ENCODE measurements at places on chromosomes 4 and X.

DNA sequence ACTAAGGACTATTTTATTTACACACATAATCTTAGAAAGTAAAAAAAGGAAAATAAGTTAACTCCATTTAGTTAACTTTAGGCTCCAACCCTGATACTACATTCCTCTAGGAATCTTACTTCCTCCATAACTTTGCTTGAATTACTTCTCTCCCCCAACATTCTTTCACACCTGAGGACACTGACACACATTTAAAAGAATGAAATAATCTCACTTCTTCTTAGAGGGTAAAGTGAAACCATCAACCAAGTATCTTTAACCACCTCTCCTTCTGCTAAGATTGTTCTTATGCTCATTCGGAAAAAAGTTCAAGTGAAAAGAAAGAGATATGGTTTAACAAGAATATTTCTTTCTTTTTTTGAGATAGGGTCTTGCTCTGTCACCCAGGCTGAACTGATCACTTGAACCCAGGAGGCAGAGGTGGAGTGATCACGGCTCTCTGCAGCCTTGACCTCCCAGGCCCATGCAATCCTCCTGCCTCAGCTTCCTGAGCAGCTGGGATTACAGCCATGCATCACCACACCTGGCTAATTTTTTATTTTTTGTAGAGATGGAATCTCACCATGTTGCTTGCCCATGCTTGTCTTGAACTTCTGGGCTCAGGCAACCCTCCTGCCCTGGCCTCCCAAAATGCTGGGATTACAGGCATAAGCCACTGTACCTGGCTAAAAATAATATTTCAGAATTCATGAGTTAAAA, 28.5 kb downstream of the SLC25A4 start:
- DNase-seq: no peak

DNA sequence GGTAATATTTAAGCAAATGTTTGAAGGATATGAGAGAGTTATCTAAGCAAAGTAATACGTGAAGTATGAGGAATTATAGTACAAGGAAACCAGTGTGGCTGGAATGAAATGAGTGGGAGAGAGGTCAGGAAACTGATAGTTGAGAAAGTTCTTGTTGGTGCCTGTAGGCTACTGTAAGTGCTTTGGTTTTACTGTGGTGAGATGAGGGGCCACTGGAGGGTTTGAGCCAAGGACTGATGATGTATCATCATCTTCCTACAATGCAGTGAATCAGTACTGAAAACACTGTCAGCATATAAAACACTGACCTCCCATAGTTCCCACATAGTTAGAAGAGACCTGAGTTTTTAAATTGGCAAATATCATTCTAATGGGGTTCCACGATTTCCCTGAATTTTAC, 367.5 kb upstream of the CTSO start:
- no peak for DNase-seq

GRCh38 chr4:103011378-103012025, 8.0 kb downstream of the SLC9B1 start:
- DNase-seq: no peak

GRCh38 chrX:39721566-39722279, 376.0 kb downstream of the BCOR start:
- DNase-seq: peak; percentile 36

GRCh38 chr4:189304809-189305208, 635.9 kb upstream of the FRG1 start:
- no peak for DNase-seq

GRCh38 chrX:13283512-13283911, 36.3 kb downstream of the ATXN3L start:
- peak; percentile 64 for DNase-seq

DNA sequence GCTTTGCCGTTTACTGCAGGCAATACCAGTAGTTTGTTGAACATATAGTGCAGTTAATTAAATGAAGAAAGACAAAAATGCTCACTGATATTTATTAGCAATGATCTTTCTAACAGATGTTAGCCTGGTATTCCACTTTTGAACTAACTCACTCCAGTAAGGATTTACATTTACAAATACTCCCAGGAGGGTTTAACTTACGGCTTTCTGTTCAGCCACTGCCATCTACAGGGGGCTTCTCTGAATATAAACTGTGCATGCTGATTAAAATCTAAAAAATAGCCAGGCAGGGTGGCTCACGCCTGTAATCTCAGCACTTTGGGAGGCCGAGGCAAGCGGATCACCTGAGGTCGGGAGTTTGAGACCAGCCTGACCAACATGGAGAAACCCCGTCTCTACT, 2.2 kb upstream of the SRD5A3 start:
- DNase-seq: no peak

DNA sequence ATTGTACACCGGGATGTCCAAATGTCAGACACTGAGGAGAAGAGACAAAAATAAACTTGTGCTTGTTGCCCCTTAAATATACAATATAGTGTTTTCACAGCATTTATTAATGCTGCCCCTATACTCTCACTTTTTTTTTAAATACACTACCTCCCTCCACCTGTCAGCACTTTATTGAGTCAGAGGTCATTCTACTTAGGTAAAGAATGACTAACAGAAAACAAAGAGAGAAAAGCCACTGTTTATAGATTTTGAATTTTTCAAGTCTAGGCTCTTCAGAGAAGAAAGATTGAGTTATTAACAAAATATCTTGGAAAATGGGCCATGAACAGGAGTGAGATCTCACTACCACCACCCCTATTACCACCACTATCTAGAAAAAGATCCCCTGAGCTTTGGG, 58.1 kb downstream of the NIPAL1 start:
- DNase-seq: no peak

GRCh38 chr4:36230534-36230933, 13.8 kb downstream of the ARAP2 start:
- no peak for DNase-seq

GRCh38 chr4:145870155-145871020, 68.2 kb downstream of the ZNF827 start:
- no peak for DNase-seq

DNA sequence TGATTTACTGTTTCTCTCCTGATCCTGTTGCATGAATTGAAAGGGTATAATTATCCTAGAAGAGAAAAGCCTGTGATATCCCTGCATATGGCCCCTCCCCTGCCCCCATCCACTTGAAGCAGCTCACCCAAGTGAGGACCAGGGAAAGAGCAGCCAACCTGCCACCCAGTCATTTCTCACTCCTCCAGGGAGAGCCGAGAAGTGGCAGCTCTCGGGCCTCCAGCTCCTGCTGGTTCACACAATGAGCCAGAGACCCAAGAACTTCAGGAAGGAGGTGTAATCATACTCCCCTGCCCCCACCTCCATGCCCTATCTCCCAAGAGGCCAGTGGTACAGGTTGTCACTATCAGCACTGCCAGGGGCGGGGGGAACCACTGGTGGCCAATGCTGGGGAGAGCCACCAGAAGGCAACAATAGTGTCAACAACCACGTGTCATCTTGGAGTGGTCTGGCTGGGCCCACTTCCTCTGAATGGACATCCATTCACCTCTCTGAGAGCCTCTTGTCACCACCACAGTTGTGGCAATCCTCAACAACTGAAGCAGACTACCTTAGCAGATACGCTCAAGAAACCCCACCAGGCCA, 42.9 kb downstream of the APOO start:
- DNase-seq: no peak

GRCh38 chr4:23163647-23164436, 471.1 kb downstream of the GBA3 start:
- DNase-seq: no peak

DNA sequence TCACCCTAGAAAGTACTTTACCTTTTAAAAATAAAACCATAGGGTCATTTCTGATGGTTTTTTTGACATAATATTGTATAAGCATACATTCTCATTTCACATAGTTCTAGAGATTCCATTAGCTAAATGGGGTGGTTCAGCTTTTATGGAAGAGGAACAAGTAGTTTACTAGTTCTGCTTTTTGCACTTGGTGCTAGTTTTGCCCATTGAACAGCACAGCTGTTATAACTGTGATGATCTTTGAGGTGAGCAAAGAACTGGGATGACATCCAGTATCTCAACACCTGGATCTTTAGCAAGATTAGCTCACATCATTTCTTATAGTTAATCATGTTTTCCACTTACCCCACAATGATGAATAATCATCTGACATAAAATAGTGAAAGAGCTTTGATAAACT, 40.9 kb downstream of the MOB1B start:
- DNase-seq: peak; percentile 76

GRCh38 chrX:77453190-77453589, 6.0 kb downstream of the FGF16 start:
- DNase-seq: no peak

DNA sequence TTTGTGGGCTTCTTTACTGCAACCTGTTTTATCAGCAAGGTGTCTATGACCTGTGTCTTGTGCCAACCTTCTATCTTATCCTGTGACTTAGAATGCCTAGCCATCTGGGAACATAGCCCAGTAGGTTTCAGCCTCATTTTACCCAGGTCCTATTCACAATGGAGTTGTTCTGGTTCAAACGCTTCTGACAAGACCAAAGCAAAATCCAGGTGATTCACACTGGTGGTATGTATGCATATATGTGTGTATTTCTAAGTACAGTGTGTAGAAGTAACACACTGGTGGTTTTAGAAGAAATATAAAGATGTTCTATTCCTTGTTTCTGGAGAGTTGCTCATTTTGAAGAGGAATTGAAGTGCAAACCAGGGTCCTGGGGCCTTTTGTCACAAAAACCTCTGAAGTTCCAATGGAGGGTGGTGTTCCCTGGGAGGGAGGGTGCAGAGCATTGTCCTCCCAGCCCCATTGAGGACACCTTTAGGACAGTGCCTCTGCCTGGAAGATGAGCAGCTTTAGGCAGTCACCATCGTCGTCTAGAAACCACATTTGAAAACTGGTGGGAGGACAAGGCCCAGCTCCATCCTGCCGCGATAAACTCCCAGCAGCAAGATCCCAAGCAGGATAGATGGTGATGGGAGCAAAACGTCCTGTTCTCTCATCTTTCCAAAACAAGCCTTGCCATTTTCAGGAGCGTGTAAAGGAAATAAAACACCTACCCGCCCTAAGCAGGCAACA, 191.4 kb downstream of the TSPAN5 start:
- no peak for DNase-seq

DNA sequence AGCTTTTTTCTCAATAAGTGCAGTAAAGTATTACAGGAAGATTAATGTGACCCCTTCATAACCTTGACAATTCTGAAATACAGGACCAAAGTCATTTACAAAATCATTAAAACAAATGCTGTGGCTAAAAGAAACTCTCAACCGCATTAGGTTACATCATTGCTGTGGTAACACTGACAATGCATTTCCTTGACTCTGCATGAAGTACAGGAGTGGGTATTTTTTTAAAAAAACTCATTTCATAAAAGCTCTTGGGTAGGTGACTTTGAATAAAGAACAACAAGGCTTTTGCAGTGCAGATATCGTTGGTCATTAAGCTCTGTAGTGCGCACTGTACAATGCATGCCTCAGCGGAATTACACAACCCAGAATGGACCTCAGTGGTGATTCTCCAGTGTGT, 23.4 kb upstream of the XK start:
- no peak for DNase-seq

DNA sequence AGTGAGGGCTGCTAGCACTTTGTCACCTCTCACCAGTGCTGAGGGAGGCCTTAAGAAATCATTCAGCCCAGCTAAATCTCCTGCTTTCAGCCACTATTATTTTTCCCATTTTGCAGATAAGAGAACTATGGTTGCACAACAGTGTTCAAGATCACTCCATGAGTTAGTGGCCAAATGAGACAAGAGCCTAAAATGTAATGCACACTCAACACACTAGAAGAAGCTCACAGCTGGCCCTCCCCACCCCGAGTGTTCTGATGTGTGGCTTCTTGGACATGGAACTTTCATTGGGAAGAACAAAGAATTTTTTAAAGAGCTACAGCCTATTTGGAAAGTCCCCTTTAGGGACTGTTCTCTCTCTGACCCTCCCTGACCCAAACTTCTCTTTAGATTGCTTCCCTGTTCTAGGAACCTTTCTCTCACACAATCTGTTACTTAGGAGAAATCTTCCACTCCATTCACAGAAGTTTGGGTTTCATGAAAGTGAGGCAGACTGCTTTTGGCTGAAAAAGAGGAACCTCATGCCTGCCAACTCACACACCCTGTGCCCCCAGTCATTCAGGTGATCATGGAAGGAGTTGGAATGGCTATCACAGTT, 44.0 kb upstream of the CT47C1 start:
- DNase-seq: peak; percentile 59

- DNase-seq: no peak
These were observed 53.0 kb upstream of the KDR start for GRCh38 chr4:55178226-55179005.

DNA sequence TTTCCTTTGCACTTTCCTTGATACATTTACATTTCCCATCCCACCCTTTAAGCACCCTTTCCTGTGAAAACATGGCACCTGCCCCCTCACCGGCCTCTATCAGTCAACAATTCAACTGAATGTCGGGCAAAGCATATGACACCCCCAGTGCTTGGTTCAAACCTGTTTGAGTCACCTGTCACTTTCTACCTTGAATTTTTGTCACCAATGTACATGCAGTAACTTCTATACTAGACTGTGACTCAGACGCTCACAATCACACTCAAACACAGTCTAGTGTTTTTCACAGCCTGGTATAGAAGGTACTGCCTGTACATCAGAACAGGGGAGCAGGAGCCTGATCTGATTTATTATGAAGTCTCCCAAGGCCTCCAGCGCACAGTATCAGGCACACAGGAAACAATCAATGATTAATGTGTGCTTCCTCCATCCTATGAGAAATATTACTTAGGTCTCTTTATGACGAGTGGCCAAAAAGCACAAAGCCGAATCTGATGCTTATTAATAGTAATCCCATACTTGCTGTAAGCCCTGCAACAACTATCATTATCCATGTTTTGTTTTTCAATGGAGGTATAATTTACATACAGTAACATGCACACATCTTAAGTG, 49.2 kb upstream of the FAM9C start:
- no peak for DNase-seq

DNA sequence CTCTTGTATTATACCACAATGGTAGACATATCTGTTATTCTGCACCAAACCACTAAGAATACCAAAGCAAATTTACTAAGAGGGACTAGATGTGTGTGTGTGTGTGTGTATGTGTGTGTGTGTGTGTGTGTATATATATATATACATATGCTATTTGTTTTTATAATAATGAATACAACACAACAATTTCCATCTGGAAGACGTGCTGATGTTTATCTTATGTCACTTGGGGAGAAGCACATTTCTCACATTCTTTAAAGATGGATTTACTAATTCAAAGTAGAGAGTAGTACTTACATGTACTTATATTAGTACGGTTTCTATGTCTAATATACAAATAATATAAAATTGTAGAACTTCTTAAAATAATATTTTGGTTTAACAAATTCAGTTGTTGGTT, 52.0 kb downstream of the EDNRA start:
- DNase-seq: no peak

GRCh38 chrX:118189000-118189399, 72.4 kb upstream of the KLHL13 start:
- no peak for DNase-seq

DNA sequence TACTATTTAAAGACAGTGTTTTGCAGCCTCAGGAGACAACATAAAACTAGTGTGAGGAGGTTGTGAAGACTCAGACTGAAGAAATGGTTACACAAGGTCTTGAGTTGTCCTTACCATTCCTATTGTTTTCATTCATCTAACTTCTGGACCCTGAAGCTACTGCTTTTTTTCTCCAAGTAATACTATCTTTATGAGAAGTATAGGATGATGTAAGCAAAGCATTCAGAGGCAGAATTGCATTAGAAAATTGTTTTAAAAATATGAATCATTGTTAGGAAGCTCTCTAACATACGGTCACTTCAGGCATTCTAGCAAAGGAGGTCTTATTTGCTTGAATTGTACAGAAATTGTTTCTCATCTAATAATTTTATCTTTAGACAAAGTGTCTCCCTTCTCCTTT, 357.8 kb downstream of the TLL1 start:
- no peak for DNase-seq
